Kidney (tissue), 22 donors: ENCODE measurements at places on chromosomes 4 and X. TPM values are rescaled to one million over a fixed set of nuclear protein-coding genes. Genes with fewer than 3 reads are reported as not detected.

Gene MAGEB17
- polyA plus RNA-seq: not detected

Gene USP17L30
- not detected for polyA plus RNA-seq

Gene TLR3
- 5.1 TPM for polyA plus RNA-seq

Gene PYURF
- 105 TPM for polyA plus RNA-seq

Gene SHISA3
- 20.3 TPM for polyA plus RNA-seq

Gene ARHGEF38
- 1.5 TPM for polyA plus RNA-seq

Gene EREG
- polyA plus RNA-seq: not detected

Gene RNF212
- polyA plus RNA-seq: 20.8 TPM

Gene PPP1R2C
- polyA plus RNA-seq: not detected

Gene HSFX2
- polyA plus RNA-seq: 0.97 TPM

Gene SHOX
- polyA plus RNA-seq: not detected

Gene DHRSX
- polyA plus RNA-seq: 30.0 TPM

Gene SPINK2
- polyA plus RNA-seq: not detected

Gene CT45A5
- not detected for polyA plus RNA-seq

Gene SPIN2A
- polyA plus RNA-seq: not detected

Gene TMPRSS11D
- polyA plus RNA-seq: not detected

Gene FRMPD4
- polyA plus RNA-seq: not detected

Gene MSX1
- polyA plus RNA-seq: 3.0 TPM

Gene C4orf50
- polyA plus RNA-seq: not detected

Gene EMCN
- polyA plus RNA-seq: 140 TPM

Gene ABCG2
- 1.5 TPM for polyA plus RNA-seq

Gene GSX2
- not detected for polyA plus RNA-seq

Gene FAM53A
- 1.2 TPM for polyA plus RNA-seq

Gene DCLK2
- polyA plus RNA-seq: 2.6 TPM

Gene DUSP9
- polyA plus RNA-seq: 81.4 TPM

Gene CDX4
- polyA plus RNA-seq: not detected

Gene CT45A2
- polyA plus RNA-seq: not detected

Gene SLITRK4
- polyA plus RNA-seq: 2.8 TPM

Gene FANCB
- polyA plus RNA-seq: not detected

Gene SEC24D
- polyA plus RNA-seq: 5.9 TPM

Gene MAGEB2
- polyA plus RNA-seq: not detected

Gene FRMD7
- polyA plus RNA-seq: 2.5 TPM

Gene HDX
- polyA plus RNA-seq: 1.9 TPM

Gene TBC1D1
- polyA plus RNA-seq: 182 TPM

Gene PPBP
- polyA plus RNA-seq: 1.5 TPM

Gene CLIC2
- 7.3 TPM for polyA plus RNA-seq

Gene TMSB15B
- polyA plus RNA-seq: 1.7 TPM

Gene UGT2B17
- not detected for polyA plus RNA-seq

Gene C4orf46
- 1.9 TPM for polyA plus RNA-seq

Gene CD99L2
- 30.9 TPM for polyA plus RNA-seq

Gene LONRF3
- polyA plus RNA-seq: 0.67 TPM

Gene PNMA6A
- 15.8 TPM for polyA plus RNA-seq

Gene DOCK11
- polyA plus RNA-seq: 11.4 TPM

Gene TSPAN7
- polyA plus RNA-seq: 98.3 TPM

Gene P2RY8
- polyA plus RNA-seq: 1.4 TPM

Gene SLC26A1
- 10.2 TPM for polyA plus RNA-seq

Gene PRSS12
- 0.54 TPM for polyA plus RNA-seq

Gene ETDA
- not detected for polyA plus RNA-seq

Gene TMEM47
- polyA plus RNA-seq: 18.1 TPM

Gene BTK
- 0.77 TPM for polyA plus RNA-seq

Gene NLRP2B
- not detected for polyA plus RNA-seq

Gene FATE1
- polyA plus RNA-seq: 0.52 TPM

Gene ADRA2C
- polyA plus RNA-seq: 21.9 TPM

Gene SPANXD
- polyA plus RNA-seq: not detected

Gene UVSSA
- 5.2 TPM for polyA plus RNA-seq

Gene ALPK1
- polyA plus RNA-seq: 5.9 TPM

Gene GUCY1B1
- 13.2 TPM for polyA plus RNA-seq

Gene LRP2BP
- polyA plus RNA-seq: 0.99 TPM

Gene CENPI
- polyA plus RNA-seq: not detected
